ENCODE measurements at places on chromosomes 16 and 17.

DNA sequence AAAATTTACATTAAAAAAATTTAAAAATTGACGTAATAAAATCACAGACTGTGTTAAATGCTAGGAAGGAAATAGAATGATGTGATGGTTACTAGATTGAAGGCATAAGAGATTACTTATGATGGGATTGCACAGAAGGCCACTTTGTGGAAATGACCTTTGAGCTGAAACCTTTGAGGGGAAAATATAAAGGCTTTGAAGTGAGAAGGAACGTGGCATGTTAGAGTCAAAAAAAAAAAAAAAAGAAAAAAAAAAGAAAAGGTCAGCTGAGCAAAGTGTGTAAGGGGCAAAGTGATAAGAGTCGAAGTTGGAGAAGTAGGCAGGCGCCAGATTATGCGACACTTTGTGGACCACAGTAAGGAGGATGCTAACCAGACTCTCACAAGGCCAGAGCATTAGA is 3.6 kb upstream of the PSMD11 start:
- no peak for DNase-seq

- DNase-seq: no peak
Observed at GRCh38 chr17:42748908-42749798, 4.3 kb upstream of the EZH1 start.

DNA sequence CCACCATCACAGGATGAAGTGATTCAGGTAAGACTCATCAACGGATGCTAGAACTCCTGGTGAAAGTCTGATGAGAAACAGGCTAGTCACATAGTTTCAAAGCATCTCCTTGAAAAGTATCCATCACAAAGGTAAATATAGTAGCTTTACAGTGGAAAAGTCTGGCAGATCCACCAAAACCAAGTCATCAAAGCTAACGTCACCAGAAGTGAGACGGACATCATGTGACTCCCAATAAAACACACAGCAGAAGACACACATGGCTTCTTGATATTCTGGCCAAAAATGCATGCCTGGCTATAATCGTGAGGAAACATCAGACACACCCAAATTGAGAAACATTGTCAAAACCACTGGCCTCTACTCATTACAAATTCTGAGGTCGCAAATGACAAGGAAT is 17.9 kb upstream of the TRPV3 start:
- no peak for DNase-seq

GRCh38 chr17:65102788-65103187 is 34.4 kb upstream of the RGS9 start:
- no peak for DNase-seq

DNA sequence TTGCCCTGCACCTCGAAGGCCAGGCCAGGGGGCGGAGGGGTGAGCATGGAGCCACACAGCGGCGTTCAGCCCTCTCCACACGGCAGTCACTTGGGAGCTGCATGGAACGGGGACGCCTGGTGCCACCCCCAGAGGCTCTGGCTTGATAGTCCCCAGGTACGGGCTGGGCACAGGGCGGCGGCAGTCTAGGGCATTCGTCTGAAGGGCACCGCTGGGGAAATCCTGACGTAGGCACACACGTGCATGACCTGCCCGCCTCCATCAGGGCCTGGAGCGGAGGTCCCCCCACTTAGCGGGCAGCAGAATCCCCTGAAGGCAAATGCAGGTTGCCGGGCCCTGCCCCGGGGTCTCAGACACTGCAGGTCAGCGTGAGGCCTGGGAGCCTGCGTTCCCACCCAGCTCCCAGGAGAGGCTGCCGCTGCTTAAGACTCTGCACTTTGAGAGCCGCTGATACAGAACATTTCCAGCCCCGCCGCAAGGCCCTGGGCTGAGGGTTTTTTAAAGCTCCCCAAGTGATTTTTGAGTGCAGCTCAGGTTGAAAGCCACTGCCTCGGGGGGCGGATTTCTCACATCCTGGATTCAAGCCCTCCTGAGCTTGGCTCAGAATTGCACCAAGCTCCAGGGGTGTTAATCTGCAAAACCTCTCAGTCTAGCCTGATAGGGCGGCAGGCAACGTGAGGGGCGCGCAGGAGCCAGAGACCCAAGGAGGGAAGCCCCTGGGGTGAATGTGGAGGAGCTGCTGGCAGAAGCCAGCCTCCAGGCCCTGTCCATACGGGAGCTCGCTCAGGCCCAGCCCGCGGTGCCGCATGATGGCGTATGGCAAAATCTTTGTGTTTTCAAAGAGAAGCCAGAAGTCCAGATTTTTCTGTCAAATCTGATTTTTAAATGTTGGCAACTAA is 182.3 kb upstream of the GSE1 start:
- no peak for DNase-seq

GRCh38 chr17:70013911-70014310 is 61.1 kb upstream of the KCNJ16 start:
- no peak for DNase-seq

- DNase-seq: peak; percentile 23
Observed at GRCh38 chr17:37081287-37081686, 132.5 kb downstream of the AATF start.

GRCh38 chr16:87528690-87529579 is 36.1 kb upstream of the ZCCHC14 start:
- no peak for DNase-seq

GRCh38 chr17:18253187-18253884 is 5.2 kb downstream of the FLII start:
- no peak for DNase-seq

- DNase-seq: no peak
Observed at GRCh38 chr17:79537061-79537460, 73.8 kb downstream of the RBFOX3 start.

DNA sequence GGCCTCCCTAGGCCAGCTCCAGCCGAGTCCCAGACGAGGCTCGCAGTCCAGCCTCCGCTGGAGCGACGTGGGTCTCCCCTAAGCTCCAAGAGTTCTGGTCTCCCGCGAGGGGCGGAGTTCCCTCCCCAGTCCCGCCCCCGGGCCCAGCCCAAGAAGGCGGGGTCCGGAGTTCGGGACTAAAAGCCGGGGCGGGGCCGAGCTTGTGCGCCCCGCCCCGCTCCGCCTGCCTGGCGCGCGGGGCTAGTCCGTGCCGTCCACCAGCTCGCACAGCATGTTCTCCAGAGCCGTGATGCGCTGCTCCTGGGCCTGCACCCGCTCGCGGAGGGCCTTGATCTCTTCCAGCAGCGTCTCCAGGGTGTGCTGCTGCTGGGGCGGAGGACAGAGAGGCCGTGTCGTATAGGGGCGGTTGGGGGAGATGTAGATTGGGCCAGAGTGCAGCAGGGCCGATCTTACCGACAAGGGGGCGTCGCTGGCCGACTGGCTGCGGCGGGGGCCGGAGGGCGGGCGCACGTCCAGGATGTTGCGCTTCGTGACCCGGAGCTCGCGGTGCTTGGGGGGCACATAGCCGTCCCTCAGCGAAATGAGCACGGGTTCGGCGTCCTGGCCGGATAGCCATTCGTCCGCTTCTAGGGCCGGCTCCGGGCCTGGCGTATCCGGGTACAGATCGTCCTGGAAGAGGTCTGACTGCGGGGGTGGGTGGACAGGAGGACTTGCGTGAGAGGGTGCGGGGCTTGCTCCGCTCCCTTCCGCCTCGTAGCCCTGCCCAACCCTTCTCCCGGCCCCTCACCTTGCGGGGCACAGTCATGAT is 7.0 kb downstream of the CORO6 start:
- DNase-seq: peak; percentile 81

GRCh38 chr17:78342449-78343186 is 17.3 kb downstream of the SOCS3 start:
- no peak for DNase-seq

GRCh38 chr17:19744492-19744891 is 3.6 kb downstream of the ALDH3A1 start:
- DNase-seq: no peak

DNA sequence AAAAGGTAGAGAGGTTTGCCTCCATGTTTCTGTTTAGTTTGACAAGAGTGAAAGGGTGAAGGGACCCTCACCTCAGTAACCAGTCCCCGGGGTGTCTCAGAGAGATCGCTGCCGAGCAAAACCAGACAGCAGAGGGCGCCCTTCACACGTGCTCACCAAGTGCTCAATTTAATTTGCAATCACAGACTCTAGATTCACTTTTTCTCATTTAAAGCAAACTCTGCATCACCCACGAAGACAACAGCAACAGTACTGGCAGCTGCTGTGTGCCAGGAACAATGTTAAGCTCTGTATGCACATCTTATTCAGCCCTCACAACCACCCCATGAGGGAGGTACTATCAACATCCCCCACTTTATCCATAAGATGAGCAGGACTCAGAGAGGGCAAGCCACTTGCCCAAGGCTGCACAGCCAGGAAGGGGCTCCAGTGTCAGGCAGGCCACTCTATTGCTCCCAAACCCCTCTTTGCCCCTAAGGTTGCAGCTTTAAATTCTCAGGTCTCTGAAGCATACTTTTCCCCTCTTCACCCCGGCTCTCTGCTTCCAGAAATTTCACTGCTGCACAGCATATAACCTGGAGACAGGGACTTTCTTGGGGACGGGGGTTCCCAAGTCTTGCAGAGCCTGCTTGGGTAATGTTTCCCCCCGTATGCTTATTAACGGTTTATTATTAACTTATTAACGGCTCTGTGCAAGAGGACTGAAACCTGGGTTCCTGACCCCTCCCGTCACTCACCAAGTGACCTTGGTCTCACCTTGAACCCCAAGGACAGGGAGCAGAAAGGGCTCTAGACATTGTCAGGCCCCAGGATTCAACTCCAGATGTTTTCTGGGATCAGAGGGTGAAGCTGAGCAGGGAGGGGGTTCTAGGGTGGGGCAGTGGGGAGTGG is 70.9 kb downstream of the CNGB1 start:
- peak; percentile 60 for DNase-seq

GRCh38 chr17:6660805-6661463 is 9.4 kb downstream of the C17orf100 start:
- peak; percentile 72 for DNase-seq

DNA sequence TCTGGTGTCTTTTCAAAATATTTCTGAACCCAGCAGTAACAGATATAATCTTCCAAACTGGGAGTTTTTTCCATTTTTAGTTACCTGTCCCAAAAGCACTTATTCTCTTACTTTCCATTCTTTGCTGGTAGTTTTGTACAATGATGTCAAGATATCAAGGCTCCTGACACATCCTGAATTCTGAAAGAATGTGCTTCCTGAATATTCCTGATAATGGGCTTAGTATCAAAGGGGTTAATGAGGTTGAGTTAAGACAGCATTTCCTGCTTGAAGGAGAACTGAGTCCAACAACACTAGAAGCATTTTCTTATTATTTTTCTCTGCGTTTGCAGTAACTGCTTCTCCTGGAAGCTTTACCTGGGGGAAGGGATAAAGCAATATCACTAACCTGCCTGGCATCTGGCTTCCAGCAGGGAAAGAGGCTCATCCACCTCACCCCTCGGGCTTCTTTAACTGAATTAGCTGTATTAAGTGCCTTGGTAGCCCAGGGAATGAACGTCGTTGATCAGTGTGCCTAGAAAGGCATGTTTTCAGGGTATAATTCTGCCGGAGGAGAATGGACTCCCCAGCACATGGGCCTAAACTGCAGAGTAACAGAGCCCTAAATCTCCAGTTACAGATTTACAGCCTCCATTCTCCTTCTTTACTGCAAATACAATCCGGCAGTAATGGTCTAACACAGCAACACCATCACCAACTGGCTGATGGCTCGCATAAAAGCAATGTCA is 134.4 kb downstream of the SNX11 start:
- DNase-seq: no peak

DNA sequence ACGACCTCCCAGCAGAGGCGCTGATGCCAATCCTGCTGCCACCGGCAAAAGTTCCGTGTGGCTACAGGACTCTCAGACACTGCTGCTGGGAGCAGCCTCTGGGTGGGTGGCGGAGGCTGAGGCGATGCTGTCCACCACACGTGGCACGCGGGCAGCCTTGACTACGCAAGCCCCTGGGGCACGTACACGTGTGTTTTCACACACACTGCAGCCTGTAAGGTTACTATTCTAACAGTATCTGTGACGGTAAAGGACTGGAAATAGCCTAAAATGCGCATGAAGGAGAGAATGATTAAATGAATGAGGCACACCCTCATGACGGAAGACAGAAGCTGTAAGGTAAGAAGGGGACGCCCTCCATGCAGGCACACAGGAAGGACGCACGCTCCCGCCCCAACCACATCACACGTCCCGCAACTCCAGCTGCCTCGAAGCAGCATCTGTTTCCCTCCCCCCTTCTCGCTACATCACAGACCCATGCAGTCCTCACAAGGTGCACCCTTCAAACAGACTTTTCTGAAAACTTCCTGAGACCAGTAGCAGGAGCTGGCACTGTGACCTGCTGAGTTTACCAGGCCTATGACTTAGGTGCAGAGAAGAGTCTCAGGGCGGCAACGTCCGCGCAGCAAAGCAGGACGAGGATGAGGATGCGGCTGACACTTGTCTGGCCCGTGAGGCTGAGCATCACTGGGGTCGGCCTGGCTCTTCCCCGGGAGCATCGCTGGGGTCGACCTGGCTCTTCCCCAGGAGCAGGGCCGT is 28.7 kb upstream of the FASN start:
- peak; percentile 68 for DNase-seq
